ENCODE measurements at places on chromosomes 2 and 18.

DNA sequence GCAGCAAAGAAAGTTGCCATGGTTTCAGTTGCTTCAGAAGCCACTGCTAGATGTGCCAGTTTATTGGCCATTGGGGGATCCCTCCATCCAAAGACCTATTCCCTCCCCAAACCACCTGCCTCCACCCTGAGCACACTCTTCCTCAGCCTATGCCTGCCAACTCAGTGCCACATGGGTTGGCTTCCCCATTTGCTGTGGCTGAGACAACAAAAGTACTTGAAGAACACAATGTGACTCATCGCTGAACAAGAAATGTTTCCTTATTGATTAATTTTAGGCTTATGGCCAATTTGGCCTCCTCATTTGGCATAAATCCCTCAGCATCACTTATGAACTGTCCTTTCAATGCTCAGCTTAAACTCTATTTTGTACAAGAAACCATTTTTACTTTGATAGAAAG lies 215.9 kb downstream of the TMEM247 start:
- DNase-seq = no peak

- no peak for DNase-seq
Observed at GRCh38 chr2:45729753-45730512, 78.5 kb downstream of the PRKCE start.

DNA sequence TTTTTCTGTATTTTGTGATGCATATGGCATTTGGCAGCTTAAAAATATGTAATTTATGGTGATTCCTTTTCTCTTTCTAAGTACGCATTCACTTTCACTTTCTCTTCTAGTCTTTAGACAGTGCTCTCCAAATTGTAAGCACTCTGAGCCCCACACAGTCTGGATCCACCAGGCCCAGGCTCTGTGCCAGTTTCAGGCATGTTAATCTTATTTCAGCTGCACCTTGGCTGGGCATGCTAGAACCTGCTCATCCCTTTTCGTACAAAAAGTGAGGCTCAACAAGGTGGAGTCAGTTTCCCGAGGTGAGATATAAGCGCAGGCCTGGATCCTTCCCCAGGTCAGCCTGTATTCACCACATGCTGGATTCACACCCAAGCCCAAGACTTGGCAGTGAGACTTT lies 203.9 kb downstream of the MTX2 start:
- no peak for DNase-seq

- no peak for DNase-seq
Observed at GRCh38 chr18:74140582-74140981, 7.1 kb downstream of the FBXO15 start.

DNA sequence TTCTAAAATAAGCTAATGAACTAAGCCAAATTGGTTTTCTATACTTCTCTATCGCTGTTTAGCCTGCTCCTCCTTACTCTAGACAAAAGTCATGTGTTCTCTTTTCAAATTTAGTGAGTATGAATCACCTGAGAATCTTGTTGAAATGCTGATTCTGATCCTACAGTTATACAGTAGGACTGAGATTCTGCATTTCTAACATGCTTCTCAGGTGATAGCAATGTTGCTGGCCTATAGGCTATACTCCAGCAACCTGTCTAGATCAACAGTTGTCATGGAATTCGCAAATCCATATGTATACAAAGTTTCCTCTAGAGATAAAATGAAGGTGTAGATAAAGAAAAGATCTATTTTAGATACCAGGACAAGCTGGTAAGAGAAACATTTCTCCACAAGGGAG lies 62.9 kb downstream of the MEMO1 start:
- no peak for DNase-seq

GRCh38 chr18:49017813-49018553 lies 67.2 kb upstream of the SMAD7 start:
- no peak for DNase-seq

GRCh38 chr2:2422621-2423020 lies 91.5 kb upstream of the MYT1L start:
- no peak for DNase-seq

DNA sequence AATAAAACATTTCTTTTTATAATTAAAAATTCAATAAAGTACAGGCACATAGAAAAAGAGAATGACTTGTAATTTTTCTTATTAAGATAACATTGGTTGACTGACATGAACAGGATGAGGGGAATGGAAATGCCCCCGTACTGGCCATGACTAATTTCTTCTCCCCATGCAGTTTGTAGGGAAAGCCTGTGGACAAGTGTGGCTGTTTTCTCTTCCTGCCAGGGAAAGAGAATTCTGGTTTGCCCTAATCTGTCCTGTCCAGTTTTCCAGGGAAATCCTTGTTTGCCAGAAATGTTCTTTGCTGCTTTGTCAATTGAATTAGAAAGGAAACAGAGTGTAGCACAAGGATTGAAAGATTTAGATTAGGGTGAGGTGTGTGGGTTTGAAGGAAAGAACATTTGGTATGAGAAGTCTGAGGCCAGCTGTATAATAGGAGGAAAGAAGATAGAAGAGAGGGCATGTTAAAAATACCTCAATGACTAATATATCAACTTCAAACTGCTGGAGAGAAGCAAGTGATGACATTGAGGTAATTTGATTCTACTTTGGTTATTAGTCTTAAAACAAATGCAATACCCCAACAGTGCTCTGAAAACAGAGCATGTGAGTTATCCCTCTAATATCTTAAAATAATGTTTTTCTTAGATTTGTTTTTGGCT lies 593.9 kb upstream of the ZNF804A start:
- DNase-seq = no peak

DNA sequence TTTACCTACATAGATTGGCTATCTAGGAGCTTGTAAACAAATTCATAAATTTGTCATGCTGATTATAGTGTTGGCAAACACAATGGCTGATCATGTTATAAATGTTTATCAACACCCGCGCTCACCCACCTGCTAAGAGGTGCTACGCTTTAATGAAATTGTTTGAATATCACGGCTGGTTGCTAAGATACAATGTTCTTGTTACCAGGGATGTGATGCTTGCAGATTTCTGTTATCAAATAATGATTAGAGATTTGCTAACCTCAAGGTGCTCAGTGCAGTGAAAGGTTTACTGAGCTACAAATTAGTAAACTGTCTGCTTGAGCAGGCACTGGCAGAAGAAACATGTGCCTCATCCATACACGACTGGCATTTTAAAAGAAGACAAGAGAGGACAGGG lies 160.0 kb upstream of the ZEB2 start:
- DNase-seq = no peak

- DNase-seq = no peak
Observed at GRCh38 chr2:86372641-86373502, 35.4 kb upstream of the REEP1 start.

DNA sequence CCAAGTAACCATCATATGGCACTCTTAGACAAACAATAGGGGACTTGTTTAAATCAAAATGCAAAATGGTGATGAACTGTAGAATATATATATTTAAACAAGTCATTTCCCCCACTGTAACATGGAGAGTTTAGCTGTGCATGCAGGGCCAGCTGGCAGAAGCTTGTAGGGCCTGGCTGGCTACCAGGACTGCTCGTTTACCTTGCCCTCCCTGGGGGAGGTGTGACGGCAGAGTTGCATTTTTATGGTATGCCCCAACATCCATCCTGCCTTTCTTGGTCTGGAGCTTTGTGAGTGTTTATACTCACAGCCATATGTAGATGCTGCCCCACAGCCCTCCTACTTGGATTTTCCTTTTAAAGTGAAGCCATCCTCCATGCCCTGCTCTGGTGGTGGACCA lies 101.7 kb upstream of the ZFP36L2 start:
- DNase-seq = no peak

- DNase-seq = no peak
Observed at GRCh38 chr2:237120916-237121315, 35.2 kb downstream of the COPS8 start.

All from stimulated activated CD8-positive, alpha-beta memory T cell treated with anti-CD3 and anti-CD28 coated beads, Interleukin-15, amount 100 ng/mL, for 1 hour (primary cell).